ENCODE measurements at places on chromosomes 6 and 20. TPM values are rescaled to one million over a fixed set of nuclear protein-coding genes. Genes with fewer than 3 reads are reported as not detected.

DNA sequence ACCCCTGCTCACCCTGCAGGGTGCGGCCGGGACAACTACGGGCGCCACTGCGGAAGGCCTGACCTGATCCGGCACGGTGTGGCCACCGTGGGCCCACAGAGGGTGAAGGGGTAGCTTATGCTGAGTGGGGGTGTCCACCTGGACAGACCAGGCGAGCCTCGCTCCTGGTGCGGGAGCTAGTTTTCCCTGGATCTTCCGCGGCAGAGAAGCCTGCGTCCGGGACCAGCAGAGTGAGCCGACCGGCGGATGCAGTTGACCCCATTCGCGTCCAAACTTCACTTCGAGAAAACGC is 38.2 kb downstream of the NCR2 start:
- DNase-seq, result no peak

DNA sequence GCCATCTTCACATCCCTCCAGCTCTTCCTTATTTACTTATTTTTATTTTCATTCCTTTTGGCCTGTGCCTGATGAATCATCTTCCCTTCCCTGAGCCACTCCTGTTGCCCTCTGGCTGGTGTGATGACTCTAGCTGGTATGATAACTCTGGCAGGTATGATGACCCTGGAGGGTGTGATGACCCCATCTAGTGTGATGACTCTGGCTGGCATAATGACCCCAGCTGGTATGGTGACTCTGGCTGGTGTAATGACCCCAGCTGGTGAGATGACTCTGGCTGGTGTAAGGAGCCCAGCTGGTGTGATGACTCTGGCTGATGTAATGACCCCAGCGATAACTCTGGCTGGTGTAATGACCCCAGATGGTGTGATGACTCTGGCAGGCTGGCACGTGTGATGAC is 426.8 kb downstream of the QKI start:
- no peak for DNase-seq

DNA sequence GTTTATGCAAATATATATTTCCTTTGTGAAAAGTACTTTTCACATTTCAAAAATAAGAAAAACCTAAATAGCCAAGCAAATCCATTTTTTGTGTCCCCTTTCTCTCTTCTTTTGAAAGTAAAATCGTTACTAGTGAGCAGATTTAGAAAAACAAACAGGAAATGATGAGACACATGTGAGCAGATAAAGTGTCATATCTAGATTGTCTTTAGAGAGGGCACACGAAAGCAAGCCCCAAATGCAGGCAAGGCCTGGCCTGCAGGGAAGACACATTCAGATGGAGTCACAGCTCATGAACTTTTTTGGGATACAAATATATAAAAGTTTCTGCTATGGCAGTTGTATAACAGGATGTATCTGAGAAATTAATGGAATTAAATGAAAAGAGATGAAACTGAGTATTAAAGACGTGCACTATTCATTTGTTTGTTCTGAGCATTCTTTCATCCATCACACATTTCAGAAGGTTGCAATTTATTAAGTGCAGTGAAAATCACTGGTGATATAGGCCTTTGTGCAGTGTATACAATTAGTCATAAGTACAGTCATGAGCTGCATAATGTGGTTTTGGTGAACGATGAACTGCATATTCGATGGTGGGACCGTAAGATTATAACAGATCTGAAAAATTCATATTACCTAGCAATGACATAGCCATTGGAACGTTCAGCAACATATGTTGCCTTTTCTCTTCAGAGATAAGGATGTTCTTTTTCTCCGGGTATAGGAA is 101.4 kb downstream of the PACRG start:
- no peak for DNase-seq

GRCh38 chr20:12874933-12875332 is 133.8 kb upstream of the SPTLC3 start:
- DNase-seq, result no peak

DNA sequence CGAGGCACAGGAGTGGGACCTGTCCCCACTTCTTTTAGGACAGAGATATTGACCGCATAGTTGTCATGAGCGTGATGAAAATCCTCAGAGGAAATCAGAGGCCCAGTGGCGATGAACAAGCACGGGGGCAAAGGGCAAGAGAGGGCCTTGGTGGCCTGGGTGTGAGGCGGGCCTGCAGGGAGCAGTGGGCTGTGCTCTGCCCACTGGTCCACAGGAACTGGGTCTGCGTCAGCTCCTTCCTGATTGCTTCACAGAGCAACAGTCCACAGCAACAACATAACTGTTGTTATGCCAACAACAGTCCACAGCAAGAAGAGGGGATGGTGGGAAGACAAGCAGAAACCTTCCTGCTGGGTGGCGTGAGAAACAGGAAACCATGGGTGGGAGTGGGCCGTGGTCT is 335.6 kb downstream of the ZFAND3 start:
- DNase-seq, result no peak

DNA sequence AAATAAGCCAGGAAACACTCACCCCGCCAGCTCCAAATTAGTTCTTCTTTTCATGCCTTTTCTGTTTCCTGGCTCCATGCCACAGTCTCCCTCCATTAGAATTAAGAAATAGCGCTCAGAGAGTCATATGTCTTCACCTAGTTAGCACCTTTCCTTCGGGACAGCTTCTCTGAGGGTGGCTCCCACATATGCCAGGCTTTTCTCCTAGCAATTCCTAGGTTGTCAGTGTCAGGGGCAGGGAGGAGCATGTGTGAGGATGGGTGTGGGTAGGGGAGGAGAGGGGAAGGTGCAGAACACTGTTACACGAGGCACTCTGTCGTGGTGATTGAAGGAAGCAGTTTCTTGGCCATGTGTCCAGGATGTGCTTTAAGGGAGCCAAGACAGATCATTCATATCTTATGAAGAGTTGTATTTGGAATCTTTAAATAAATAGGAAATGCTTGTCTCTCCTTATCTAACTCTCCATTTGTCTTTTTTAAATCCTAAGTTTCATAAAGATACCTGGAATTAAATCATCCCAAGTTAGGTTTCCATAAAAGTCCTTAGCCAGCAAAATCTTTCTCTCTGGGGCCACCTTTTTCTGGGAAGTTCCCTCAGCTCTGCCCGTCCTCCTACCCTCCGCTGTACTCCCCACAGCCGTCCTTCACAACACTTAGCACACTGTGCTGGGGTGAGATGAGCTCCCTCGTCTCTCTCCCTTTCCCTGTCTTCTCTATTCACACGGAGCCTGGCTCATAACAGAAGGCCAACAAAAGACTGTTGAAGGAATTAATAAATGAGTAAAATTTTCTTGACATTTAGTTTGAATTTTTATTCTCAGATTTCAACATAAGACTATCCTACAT is 361.0 kb downstream of the CD83 start:
- no peak for DNase-seq

- DNase-seq, result no peak
Observed at GRCh38 chr6:122692807-122693580, 82.8 kb downstream of the PKIB start.

DNA sequence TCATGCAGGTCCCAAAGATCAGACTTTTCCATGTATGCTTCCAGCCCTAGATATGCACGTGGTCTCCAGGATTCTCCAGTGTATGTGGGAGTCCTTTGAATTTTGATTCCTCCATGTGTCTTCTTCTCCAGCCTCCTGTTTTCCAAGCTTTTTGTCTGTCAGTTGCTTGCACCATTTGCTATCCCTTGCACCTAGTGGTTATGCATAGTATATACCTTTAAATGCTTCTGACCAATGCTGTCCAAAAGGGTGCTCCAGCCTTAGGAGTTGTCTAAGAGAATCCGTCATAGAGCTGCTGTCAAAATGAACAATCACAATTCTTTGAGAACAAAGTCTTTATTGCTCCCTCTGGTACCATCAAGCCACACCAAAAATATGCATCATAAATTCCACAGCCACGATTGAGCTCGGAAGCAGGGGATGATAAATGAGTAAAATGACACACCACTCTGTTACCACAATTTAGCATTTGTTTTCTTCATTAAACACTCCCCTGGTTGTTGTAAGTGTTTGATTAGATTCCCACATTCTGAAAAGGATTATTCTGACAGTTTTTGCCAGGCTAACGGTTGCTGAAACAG is 706.2 kb upstream of the GJE1 start:
- no peak for DNase-seq

Gene FAM217A
- 0.09 TPM for polyA plus RNA-seq
